ENCODE measurements at places on chromosomes 6 and 20.

DNA sequence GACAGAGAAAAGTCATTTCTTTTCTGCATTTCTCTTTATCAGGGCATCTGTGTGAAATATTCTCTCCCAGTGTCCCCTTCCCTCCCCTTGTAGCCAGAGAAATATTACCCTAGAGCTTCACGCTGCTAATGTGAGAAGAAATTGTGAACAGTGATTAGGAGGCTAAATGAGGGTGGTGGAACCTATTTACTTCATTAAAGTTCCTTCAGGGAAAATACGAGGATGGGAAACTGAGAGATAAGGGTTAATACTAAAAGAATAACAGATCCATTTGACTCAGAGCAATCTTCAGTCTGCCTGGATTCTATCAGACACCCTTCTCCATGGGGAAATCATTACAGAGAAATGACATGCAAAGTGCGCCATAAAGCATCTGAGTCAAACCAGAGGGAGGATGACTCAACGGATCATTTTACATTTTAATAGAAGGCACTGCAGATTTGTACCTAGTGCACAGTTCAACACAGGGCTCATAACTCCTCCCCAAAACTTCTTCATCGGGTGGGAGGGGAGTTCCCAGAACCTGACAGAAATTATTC, 131.3 kb downstream of the GJA10 start:
- no peak for DNase-seq

- peak; percentile 76 for DNase-seq
Observed at GRCh38 chr6:30411515-30412207, 66.7 kb downstream of the RPP21 start.

- DNase-seq: no peak
Observed at GRCh38 chr6:22298475-22298890, 1.6 kb upstream of the PRL start.

DNA sequence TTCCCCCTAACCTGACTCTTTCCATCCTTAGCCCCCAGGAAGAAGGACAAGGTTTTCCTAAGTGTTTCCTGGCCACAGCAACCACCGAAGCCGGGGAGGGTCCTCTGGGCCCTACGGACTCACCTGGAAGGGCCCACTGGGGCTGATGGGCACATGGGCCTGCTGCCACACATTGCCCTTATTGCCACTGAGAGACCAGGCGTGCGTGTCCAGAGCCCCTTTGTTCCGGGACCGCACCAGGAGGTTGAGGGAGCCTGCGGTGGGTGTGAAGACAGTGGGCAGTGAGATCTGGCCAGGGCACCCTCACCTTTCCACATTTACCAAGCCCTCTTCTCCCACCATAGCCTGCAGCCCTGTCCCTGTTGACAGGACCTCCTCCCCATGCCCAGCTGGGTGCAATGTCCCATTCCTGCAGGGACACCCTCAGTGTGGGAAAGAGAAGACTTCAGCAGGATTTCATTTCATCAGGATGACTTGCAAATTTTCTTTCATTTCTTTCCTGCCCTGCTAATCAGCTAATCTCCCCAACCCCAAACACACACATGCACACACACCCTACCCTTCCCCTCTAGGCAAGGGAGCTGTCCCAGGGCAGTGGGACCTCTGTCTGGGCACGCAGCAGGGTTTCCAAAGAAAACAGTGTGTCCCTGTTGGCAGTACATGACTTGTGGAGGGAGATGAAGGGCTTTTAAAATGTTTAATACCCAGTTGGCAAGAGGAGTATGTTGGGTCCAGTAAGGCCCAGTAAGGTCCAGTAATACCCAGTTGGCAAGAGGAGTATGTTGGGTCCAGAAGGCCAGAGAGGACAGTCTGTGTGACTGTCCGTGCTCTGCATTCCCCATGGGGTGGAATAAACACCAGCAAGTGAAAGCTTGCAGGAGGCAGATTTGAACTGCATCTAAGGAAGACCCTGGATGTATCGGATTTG, 59.0 kb downstream of the MDGA1 start:
- DNase-seq: no peak

GRCh38 chr6:19424853-19425252, 412.3 kb upstream of the ID4 start:
- no peak for DNase-seq

Data from activated naive CD4-positive, alpha-beta T cell treated with anti-CD3 and anti-CD28 coated beads, Interleukin-2, amount 50 U/mL, for 72 hours (primary cell).